ENCODE measurements at places on chromosomes 12 and 14.

GRCh38 chr12:110093631-110094311 lies 30.4 kb upstream of the IFT81 start:
- no peak for DNase-seq

DNA sequence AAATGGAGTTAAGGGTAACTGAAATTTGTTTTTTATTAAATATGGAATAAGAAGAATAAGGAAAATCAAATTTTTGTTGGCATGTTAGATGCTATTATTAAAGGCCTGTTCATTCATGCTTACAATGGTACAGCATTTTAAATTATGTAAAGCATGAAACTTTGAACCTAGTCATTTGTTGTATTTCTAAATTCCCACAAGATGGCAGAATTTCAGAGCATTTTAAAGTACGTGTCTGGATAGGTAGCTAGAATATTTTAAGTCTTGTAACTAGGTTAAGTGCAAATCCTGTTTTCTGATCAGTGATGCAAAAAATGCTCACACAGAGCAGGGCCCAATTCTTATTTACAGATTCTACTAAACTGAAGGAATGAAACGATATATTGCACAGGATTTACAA lies 585.6 kb upstream of the MIS18BP1 start:
- no peak for DNase-seq

DNA sequence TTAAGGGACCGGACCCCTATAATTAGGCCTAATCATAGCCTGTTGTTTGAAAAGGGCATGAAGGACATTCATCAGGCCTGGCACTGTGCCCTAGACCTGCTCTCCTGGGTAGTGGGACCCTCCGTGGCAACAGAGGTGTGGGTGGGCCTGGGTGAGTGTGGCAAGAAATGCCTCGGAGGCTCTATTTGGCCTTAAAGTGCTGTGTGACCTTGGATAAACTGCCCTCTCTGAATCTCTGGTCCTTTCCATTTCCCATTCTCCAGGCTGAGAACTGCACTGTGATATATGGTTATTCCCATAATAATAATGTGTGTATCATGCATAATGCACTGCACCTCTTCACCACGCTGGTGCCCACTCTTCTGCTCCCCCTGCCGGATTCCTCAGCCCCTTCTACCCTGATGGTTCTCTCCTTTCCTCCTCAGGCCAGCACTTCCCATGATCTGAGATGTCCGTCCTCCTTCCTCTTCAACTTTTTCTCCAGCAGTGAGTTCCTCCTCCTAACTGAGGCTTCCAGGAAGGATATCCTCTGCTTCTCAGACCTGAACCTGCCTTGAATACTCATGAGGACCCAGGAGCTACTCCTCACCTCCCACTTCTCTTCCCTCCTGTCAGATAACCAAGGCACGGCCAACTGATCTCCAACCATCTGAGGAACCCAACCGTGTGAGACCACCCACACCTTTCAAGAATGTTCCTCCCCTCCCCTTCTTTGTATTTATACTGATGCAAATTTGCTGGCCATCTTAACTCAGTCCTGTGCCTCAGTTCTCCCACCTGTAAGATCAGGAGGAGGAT lies 111.0 kb upstream of the PZP start:
- no peak for DNase-seq

DNA sequence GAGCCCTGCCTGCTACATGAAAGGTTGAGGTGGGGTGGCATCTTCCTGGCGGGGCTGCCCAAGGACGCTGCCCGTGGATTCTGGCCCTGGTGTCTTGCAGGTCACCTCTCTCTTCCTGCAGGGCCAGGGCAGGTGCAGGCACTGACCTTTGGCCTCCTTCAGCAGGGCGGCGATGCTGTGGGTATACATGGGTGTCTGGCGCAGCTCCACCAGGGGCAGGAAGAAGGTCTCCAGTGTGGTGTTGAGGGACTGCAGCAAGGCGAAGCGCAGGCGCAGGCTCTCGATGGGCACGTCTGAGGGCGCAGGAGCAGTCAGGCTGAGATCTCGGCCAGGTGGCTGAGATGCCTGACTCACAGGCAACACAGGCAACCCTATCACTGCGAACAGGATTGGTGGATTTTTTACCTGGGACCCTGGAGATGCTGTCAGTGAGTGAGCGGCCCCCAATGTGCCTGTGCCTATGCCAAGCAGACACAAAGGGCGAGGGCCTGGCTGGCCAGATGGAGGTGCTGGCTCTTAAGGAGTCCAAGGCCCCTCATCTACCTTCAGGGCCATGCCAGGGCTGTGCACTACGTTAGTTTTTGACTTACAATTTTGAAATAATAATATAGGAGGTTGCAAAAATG lies 45.7 kb downstream of the TRAFD1 start:
- DNase-seq: no peak

DNA sequence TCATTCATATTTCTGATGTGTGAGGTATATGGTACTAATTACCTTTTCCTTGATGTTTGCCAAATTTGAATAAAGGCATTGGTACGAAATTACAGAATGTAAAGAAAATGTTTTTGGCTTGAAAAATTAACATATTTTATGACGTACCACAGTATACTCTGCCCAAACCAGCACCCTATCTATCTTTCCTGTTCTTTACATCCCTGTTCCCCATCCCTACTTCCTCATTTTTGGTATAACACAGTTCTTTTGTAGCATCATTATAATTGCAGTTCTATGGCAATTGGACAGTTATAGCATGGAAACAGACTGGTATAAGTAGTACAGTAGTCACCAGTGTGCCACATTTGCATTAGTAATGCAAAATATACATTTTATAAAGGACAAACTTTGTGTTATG lies 7.0 kb upstream of the CCT2 start:
- no peak for DNase-seq

DNA sequence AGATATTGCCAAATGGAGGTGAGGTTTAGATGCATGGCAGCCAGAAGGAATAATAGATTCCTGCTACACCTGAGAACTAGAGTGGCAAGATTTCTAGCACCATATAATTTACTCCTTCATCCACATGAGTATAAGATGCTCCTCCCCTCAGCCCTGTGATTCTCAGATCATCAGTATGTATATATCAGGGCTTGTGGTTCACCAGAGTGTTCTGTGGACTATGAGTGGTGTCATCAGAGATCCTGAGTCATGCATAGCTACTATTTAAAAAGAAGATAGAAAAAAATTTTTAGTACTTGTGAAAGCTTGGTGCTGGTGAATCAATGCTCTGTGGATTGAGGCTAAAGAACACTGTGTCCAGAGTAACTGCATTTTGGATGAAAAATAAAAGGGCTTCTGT lies 285.9 kb downstream of the BMP4 start:
- no peak for DNase-seq

DNA sequence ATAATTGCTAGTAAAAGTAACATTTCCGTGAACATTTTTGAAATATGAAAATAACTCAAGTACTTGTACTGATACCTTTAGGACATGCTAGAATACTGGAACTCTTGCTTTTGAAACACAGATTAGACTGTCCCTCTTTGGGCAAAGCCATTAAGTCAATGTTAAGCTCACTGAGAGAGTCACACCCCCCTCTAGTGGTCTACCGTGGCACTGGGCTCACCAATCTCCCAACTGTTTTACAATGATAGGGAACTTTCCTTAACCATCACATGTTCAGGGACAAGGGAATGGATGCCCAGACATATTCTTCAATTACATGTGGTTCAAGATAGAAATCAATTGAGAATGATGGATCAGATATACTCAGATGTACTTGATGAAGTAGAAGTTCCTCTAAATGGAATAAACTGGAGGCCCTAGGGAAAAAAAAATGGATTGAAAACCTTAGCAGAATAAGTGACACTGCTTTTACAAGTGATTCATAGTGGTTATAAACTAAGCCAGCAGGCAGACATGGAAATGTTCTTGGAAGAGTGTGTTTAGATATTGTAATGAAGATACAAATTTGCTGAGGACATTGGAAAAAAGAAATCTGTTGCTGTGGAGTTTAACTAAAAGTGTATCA lies 17.8 kb downstream of the NANOG start:
- DNase-seq: peak; percentile 15

- DNase-seq: no peak
These were observed 41.3 kb downstream of the CDC42BPB start for GRCh38 chr14:103016071-103016470.

DNA sequence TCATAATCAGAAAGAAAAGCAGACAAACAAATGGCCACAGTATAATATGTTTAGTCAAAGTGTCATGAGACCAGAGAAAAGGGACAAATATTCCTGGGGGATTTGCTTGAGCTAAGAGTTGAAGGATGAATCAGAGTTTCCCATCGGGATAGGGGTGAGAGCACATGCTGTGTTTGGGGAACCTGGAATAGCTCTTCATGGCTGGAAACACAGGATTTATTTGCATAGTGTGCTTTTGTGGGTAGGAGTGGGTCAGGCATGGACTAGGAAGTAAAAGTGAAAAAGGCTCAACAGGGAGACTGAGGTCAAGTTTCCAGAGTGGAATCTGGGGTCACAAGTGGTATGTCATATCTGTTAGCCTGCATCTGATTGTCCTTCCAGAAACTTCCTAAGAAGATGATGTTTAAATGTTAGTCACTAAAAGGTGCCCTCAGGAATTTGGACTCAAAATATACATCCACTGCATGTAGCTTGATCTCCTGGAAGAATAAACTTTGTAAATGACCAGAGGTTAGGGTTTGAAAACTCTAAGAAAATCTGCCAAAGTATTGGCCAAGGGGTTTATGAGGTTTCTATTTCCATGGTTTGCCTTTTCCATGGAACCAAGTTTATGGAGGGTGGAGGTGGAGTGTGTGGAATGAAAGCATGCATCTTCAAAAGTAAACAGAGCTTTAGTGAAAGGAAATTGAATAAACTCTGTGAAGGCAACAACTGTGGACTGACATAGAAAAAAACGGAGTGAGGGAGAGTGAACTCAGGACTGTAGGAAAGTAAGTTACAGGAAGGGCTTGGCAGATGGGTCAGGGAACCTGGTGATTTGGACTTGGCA lies 344.6 kb downstream of the C12orf75 start:
- no peak for DNase-seq

DNA sequence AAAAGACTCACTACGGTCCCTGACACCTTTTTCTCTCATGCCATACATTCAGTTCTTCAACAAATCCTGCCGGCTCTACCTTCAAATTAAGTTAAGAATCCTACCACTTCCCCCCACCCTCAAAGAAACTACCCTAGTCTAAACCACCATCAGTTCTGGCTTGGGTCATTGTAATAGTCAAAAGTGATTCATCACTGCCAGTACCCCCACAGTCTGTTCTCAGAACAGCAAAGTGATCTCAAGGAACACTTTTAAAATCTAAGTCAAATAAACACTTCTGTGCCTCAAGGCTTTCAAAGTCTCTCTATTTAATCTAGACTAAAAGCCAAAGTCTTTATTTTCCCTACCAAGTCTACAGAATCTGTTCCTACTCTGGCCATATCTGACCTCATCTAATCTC lies 12.0 kb upstream of the FAM234B start:
- no peak for DNase-seq

DNA sequence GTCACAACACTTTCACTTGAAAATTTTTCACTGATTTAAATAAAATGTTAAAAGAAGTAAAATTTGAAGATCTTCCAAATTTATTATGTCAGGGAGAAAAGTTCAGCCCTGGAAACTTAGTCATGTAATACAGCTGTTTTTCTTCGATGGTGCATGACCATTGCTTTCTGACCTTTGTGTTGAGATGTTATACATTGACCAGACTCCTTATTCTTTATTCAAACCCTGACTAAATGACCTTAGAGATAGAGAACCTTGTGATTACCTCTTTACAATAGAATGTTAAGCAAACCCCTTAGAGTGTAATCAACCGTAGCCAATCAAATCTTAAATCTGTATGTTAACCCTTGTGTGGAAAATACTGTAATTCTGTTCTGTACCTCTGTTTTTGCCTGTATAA lies 34.5 kb downstream of the PLCZ1 start:
- no peak for DNase-seq

- DNase-seq: no peak
These were observed 71.4 kb downstream of the ADAMTS20 start for GRCh38 chr12:43480591-43480990.

DNA sequence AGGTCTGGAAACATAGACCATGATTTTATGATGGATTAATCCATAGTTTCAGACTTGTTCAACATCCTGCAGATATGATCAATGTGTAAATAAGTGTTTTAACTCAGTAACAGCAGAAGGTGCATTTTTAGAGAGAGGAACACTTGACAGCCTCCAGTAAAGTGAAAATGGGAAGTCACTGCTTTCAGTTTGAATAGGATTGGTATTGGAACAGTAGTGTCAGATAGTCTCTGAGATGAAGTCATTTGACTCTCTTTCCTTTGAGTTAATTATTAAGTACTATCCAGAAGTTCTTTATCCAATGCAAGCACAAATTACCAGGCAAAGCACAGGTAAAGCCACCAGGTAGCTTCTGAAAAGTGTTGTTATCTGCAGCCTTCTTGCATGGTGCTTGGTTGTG lies 14.5 kb upstream of the NAV3 start:
- DNase-seq: no peak

DNA sequence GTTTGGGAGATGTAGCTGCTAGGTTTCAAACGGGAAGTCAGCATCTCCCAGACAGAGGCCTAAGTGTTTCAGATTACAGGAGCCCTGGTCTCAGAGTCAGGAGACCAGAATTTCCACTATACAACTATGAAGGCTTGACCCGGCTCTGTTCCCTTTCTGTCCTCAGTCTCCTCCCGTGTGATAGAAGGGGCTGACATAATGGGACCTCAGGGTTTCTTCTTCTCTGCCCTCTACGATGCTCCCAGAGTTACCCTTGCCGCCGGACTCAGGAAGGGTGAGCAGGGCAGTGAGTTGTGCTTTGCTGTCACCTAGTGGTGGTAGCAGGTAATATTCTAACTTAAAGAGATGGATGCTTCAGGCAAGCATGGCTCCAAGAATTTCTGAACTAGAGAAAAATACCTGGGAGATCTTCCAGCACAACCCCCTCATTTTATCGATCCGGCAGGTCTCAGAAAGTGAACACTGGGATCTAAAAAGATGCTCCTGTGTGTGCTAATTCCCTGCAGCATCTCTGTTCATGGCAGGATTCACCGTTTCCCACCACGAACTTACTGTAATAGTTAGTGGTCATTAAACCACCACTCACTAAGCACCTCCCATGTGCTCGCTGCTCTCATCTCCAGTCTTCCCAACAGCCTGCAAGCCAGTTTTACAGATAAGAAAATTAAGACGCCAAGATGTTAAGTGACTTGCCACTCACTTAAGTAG lies 84.4 kb downstream of the VWF start:
- DNase-seq: no peak

DNA sequence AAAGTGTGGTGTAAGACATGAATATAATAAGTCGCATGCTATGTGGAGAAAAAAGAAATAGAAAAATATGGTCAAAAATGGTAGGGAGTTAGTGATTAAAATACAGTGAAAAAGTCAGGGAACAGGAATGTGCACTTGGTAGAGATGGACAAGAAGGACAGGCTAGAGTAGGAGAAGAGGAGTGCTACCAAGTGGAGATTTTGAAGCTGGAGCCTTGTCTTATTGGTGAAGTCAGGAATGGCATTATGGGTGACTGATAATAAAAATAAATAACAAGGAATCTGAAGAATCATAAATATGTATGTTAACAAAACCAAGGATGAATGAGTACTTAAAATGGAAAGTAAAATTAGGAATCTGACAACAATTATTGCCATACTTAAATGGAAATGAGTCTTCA lies 204.8 kb downstream of the PRKD1 start:
- DNase-seq: no peak

Measured in activated T-helper 1 cell treated with Interleukin-2 at 50 U/mL for 16 hours (primary cell).